Stimulated activated CD8-positive, alpha-beta memory T cell treated with anti-CD3 and anti-CD28 coated beads, Interleukin-7, amount 100 ng/mL, for 1 hour (primary cell): ENCODE measurements at places on chromosomes 2 and 18.

GRCh38 chr18:1133541-1133940 lies 228.9 kb downstream of the ADCYAP1 start:
- DNase-seq, result no peak

- DNase-seq, result no peak
Observed at GRCh38 chr2:161172901-161173540, 12.8 kb downstream of the TANK start.

DNA sequence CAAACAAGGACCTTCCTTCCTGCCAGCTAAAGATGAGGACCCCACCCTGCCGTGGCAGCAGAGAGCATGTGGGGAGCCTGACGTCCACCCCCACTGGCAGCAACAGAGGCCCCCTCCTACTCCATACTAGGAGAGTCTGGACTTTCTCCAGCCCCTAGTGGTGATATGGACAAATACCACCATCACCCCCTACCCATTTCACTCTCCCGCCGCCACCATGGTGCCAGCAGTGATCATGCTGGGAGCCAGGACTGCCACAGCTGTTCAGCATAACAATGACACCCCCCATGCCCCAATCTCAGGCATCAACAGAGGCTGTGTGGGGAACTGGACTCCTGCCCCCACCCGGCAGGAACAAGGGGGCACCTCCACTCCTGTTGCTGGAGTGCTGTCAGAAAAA lies 42.7 kb upstream of the ATP9B start:
- DNase-seq, result no peak

- no peak for DNase-seq
Observed at GRCh38 chr2:237894986-237895543, 35.6 kb downstream of the RAMP1 start.

GRCh38 chr2:133667085-133667484 lies 98.8 kb upstream of the NCKAP5 start:
- no peak for DNase-seq
